EH (cell line): ENCODE measurements at places on chromosomes 2 and 18.
A peak's percentile ranks its signal among the peaks of the same experiment; 100 is the strongest.

- no peak for DNase-seq
Measured at GRCh38 chr2:222445227-222445626, 20.9 kb downstream of the SGPP2 start.

GRCh38 chr2:40639320-40639719 lies 187.4 kb upstream of the SLC8A1 start:
- no peak for DNase-seq

- no peak for DNase-seq
Measured at GRCh38 chr18:79458917-79459803, 63.4 kb downstream of the NFATC1 start.

- DNase-seq = no peak
Measured at GRCh38 chr2:239536186-239536585, 135.4 kb upstream of the HDAC4 start.

DNA sequence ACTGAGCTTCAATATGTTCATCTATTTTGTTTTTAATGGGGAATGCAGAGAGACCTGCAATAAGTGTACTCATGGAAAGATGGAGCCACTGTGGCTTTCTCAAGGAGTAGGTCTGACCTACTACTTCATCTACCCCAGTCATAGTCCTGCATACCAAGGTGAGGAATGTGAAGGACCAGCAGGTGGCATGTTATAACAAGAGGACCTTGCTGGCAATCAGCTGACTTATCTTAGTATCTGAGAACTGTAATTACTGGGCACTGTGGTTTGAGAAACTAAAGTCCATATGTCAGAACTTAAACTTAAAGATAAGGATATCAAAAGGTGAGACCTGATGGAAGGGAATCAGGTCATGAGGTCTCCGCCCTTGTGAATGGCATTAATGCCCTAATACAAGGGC lies 1104.2 kb downstream of the BCL11A start:
- no peak for DNase-seq

- DNase-seq = peak; percentile 72
Measured at GRCh38 chr2:19114754-19115231, 243.6 kb downstream of the OSR1 start.

DNA sequence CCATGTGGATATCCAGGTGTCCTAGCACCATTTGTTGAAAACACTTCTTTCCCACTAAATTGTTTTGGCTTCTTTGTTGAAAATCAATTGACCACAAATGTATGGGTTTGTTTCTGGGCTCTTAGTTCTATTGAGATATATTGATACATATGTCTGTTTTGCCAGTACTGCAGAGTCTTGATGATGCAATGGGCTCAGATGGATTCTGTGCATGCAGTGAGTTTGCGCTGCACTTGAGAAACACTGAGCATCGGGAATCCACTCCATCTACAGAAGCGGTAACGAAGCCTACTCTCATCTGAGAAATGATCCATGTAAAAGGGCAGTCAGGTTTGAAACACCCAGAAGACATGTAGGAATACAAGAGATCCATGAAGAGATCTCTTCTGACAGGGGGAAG lies 21.9 kb upstream of the DNAJC10 start:
- no peak for DNase-seq

GRCh38 chr18:14921031-14921430 lies 173.1 kb downstream of the ANKRD30B start:
- no peak for DNase-seq
